ENCODE measurements at places on chromosomes 1 and 21. TPM values are rescaled to one million over a fixed set of nuclear protein-coding genes. Genes with fewer than 3 reads are reported as not detected.

Gene IFI44
- total RNA-seq = 8.2 TPM

Gene TMEM269
- total RNA-seq = not detected

Gene CD5L
- total RNA-seq = not detected

Gene PIGP
- 36.3 TPM for total RNA-seq

Gene VWA1
- 35.3 TPM for total RNA-seq

Gene NLRP3
- total RNA-seq = 1.1 TPM

Gene GBP6
- total RNA-seq = not detected

Gene SAMD11
- total RNA-seq = 10.2 TPM

- no peak for DNase-seq
Observed at GRCh38 chr21:41289431-41289830, 27.2 kb upstream of the FAM3B start.

- DNase-seq = no peak
Observed at GRCh38 chr1:115217150-115218033, 120.7 kb downstream of the NGF start.

DNA sequence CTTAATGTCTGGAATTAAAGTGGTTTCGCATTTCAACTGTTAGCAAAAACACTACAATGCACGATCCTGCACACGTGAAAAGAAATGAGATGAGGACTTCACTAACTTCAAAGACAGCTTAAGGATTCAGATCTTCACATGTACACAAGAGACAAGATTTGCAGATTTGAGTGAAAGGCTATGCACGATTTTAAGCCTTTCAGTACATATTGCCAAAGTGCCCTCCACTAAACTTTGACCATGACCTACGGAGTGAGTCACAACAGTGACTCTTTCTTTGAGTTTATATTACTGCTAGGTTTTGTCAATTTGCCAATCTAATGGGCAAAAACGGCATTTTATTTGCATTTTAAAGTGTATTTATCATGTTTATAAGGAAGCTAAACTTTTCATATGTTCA, 41.2 kb upstream of the CR1L start:
- no peak for DNase-seq

GRCh38 chr1:185014941-185015340, 30.4 kb upstream of the RNF2 start:
- DNase-seq = no peak

GRCh38 chr1:210233495-210234328, 1.1 kb downstream of the SERTAD4 start:
- no peak for DNase-seq

DNA sequence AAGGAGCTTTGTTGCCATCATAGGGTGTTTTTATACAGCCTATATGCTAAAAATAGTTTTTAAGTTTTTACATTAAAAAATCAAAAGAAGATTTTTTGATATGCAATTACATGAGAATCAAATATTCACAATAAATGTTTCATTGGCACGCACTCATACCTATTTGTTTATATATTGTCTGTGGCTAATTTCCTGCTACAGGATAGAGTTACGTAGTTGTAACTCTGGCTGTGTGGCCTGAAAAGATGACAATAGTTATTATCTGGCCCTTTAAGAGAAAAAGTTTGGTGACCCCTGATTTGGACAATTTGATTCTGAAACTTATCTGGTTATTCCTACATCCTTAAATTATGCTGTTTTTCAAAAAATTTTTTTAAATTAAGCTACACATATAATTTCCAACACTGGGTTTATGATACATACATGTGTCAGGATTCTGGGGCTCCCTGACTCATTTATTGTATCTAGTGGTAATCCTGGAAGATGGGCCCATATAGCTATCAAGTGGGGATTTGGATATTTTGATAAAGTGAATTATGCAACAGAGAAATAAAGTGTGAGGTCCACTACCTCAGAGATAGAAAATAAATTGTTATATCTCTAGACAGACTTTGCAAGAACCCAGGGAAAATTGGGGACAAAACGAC, 370.2 kb upstream of the LYPLAL1 start:
- no peak for DNase-seq

GRCh38 chr1:248805876-248806275, 19.8 kb downstream of the SH3BP5L start:
- DNase-seq = no peak

DNA sequence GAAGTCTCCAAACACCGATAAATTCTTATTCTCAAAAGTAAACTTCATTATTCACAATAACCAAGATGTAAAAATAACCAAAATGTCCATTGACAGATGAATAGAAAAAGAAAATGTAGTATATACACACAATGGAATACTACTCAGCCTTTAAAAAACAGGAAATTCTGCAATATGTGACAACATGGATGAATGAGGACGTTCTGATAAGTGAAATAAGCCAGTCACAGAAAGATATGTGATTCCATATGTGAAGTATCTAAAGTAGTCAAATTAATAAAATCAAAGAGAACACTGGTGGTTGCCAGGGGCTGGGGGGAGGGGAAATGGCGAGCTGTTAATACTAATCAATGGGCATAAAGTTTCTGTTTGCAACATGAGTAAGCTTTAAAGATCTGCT, 36.0 kb downstream of the LRRC8C start:
- no peak for DNase-seq

GRCh38 chr1:98098473-98098872, 177.6 kb upstream of the DPYD start:
- no peak for DNase-seq

- no peak for DNase-seq
Observed at GRCh38 chr1:150268340-150268704, 494 bp downstream of the APH1A start.

GRCh38 chr1:45883658-45884057, 80.2 kb downstream of the MAST2 start:
- DNase-seq = no peak

DNA sequence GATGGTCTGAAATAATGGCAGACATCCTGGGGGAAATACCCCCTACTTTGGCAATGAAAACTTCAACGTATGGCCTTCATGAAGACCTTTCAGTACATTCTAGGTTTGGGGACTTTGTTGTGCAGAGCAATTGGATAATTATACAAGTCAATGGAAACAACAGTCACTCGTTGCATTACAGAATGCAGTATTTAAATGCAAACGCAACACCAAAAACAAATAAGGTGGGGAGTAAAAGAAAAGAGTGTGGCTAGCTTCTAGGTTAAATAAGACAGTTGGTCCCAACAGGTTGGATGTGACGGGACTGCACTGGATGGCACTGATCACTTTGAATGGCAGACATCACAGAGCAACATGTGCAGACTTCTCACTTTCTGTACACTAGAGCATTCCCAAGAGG, 358.3 kb upstream of the GREM2 start:
- no peak for DNase-seq

DNA sequence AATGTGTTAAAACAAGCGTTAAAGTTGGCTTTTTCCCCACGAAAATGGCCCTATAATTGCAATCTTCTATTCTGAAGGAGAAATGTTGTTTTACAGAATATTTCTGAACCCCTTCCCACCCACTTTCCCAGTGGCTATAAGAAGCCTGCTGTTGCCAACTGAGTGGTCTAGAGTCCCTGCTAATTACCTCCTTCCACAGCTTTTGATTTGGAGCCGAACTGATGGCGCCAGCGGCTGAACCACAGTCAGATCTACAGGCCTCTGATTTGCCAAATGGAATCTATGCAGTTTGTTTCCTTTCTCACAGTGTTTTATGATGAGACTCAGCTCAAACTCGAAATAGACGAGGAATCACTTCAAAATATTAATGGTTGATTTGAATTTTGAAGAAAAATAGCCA, 76.0 kb upstream of the C1orf105 start:
- DNase-seq = no peak

GRCh38 chr1:64337475-64337874, 132.5 kb upstream of the CACHD1 start:
- DNase-seq = no peak

- DNase-seq = no peak
Observed at GRCh38 chr1:40393173-40393572, 19.6 kb downstream of the SMAP2 start.

GRCh38 chr1:53639996-53640700, 98.8 kb downstream of the GLIS1 start:
- peak; percentile 63 for DNase-seq

- DNase-seq = no peak
Observed at GRCh38 chr1:108570128-108570527, 10.2 kb downstream of the EEIG2 start.

GRCh38 chr21:35777081-35777480, 283.2 kb downstream of the SETD4 start:
- DNase-seq = no peak

DNA sequence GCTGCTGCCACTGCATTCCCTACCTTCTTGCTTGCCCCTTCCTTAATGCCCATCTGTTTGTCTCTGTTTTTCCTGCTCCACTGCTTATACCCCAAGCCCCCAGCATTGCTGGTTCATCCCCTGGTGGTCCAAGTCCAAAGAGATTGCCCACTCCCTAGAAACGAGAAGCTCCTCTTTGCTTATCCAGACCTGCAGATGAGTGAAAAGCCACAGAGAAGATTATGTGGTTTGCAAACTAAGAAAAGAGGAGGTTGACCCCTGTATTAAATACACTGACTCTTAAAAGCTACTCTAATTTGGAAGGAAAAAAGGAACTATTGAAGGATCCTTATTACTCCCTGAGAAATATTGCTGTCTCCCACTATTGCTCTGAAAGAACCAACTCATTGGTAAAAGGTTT, 146.8 kb upstream of the RAB4A start:
- DNase-seq = no peak

- DNase-seq = no peak
Observed at GRCh38 chr1:158943059-158943458, 11.7 kb downstream of the PYHIN1 start.

- DNase-seq = no peak
Observed at GRCh38 chr21:39648879-39649278, 36.1 kb downstream of the B3GALT5 start.

DNA sequence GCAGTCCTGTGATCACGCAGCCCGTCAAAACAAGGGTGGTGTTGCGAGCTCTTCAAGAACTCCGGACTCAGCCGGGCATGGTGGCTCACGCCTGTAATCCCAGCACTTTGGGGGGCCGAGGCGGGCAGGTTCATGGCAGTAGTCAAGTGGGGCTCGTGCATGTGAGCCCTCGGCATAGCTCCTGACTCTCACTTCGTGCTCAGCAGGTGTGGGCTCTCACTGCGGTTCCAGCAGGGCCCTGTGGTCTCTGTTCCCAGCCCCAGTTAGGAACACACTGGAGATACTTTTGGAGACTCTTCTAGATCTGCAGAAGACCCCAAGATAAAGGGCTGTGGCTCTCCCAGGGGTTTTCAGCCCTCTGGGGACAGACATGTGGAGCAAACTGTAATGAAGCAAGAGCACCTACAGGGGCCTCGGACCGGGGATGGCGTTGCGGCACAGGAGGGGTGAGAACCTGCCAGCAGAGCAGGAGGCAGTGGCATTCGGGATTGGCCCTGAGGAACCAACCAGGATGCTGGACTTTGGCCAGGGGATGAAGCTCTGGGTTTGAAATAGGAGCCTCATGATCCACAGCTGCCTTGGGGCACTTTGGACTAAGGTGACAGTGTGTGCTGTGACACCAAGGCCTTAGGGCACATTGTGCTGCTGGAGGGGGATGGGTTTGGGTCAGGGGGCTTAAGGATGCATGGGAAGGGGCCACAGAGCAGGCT, 443.2 kb downstream of the CAMTA1 start:
- DNase-seq = no peak

DNA sequence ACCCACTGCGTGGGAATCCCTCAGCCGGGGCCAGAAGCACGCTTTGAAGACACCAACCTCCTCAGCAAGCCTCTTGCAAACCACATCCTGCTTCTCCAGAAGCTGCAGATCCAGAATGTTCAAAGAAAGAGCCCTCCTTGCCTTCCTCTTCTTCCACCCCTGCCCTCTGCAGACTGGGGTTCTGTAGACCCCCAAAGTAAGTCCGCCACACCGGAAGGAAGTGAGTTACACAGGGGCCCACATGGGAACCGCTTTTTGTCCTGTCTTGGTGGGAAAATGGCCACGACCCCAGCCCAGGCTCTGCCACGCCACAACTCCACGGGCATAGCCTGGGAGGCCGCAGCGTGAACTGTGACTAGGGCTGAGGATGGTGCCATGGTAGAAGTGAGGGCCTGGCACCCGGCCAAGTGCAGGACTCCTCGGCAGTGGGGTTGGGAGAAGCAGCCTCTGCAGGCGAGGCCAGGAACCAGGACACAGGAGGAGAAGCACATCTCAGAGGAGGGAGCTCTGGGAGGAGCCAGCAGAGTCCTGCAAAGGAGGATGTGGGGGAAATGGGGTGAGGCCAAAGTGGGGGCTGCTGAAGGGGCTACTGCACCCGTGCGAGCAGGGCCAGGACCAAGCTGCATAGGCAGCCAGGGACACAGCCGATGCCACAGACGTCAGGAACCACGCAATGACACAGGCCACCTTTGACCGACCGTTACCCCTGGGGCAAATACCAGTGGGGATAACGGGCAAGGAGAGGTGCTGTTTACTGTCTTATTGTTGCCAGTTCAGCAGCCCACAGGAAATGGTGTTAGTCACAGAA, 30.9 kb downstream of the PDE9A start:
- DNase-seq = no peak

DNA sequence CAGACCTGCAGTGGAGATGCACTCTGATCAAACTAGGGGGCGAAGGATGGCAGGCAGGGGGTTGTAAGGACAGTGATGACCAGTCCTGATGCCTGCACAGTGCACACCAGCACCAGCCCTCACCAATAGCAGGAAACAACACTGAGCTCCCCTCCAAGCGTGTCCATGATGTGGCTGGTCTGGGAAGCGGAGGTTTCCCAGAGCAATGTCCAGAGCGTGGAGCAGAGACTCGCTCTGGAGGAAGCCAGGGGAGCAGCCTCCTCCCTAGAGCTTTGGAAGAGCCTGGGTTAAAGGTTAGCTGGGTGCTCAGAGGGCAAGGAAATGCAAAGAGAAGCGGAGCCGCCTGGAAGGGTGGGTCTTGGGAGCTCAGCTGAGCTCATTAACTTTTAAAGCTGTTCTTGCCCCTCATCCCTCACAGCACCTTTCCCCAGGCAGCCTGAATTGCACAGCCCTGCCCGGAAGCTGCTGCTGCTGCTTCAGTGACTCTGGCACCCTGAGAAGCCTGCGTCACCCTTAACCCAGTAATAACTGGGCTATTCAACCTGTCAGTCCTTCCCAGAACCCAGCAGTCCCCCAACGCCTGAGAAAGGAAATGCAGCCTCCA, 162.2 kb upstream of the RAB4A start:
- no peak for DNase-seq

GRCh38 chr1:248824301-248824700, 1.4 kb downstream of the SH3BP5L start:
- peak; percentile 47 for DNase-seq

GRCh38 chr1:8096105-8097011, 70.2 kb upstream of the ERRFI1 start:
- no peak for DNase-seq
